ENCODE measurements at places on chromosomes 7 and 10.
A peak's percentile ranks its signal among the peaks of the same experiment; 100 is the strongest.

GRCh38 chr7:26305869-26306665 lies 14.4 kb downstream of the SNX10 start:
- DNase-seq = no peak

DNA sequence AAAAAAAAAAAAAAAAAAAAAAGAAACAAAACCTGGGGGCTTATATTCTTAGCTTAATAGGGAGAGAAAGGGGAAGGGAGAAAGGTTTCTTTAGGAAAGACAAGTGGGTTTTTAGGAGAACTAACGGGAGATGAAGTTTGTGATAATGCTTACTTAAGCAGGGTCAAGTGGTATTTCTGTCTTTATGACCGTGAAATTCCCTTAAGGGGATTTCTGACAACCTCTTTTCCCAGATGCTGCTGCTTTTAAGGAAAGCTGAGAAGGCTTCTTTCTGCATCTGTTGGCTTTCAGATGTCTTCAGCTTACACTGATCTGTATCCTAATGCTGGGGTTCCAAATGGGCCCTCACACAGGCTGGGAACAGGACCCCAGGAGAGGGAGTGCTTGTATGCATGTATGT lies 42.6 kb downstream of the ADAMTS14 start:
- DNase-seq = no peak

DNA sequence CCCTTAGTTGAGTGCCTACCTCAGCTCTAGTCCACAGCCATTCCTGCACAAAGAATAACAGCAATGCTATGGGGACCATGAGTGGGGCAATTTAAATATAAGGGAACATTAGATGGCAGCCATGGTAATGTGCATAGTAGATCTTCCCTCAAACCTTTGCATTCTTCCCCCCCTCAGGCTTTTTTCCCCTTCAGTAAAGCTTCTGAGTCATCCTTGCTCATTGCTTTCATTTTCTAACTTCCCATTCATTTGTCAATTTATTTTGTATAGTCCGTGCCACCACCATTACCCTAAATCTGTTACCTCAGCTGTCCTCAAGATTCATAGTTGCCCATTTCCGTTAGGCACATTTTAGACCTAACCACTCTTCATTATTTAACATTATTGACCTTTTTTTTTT lies 10.7 kb downstream of the HECTD2 start:
- no peak for DNase-seq

DNA sequence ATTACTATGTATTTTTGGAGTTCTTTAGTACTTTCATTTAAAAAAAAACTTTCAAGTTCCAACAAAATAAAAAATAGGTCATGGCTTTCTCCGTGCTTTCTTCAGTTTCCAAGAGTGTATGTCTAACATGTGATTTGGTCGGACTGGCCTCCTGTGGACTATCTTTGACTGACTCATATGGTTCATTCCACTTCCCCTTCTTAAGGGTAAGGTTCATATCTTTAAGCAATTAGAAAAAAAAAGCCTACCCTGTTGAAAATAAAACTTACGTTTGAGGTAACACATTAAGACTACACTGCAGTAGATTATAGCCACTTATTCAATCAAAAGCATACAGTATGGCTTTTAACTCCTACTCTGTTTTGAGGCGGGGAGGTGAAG lies 112.8 kb upstream of the AHR start:
- no peak for DNase-seq

GRCh38 chr7:18521945-18522566 lies 26.5 kb downstream of the HDAC9 start:
- DNase-seq = no peak

- DNase-seq = no peak
Observed at GRCh38 chr7:106472741-106473140, 188.0 kb upstream of the NAMPT start.

DNA sequence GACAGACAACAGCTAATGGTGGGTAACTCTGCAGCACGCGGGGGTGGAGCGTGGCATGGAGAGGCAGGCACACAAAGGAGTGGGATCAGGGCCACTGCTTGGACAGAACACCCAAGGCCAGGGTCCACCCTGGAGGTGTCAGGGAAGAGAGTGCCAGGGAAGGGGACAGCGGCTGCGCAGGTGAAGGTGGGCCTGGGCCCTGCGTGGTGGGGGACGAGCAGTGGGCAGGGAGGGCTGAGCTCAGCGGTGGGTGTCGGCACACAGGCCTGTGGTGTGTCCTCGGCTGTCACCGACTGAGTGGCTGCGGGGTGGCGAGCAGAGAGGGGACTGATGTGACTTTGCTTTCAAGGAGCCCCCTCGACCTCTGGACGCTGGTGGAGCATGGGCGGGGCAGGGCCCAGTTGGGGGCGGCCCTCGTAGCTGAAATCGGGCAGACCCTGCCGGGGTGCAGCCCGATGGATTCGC lies 8.4 kb upstream of the SCART1 start:
- DNase-seq = no peak

GRCh38 chr7:94481279-94481678 lies 28.3 kb upstream of the CASD1 start:
- no peak for DNase-seq

DNA sequence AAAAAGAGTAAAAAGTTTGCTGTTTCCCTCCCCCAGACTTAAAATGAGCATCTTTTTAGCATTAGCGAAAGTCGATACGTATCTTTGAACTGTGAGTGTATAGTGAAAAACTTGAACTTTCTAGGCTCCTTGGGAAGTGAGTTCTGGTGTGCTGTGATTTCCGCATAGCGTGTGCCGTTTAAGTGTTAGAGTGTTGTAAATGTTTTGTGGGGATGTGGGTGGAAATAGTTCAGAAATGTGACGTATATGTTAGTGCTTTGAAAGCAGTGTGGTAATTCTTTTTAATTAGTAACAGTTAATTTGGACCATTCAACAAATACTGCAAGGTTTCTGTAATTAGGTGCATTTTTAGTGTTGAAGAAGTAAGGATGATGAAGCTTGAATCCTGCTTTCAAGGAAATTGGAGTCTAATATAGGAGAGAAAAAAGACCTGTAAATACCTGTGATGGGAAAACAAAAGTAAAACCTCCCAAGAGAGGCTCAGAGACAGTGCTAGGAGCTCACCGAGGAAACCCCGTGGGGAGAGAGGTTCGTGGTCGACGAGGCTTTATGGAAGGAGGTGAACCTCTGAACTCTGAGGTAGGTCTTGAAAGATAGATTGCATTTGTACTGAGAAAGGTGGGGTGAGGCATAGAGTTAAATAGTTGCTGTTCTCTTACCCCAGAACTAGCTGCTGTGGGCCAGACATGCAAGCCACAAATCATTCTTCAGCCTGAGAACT lies 40.8 kb downstream of the RBM33 start:
- DNase-seq = no peak

GRCh38 chr7:92259610-92260247 lies 14.0 kb downstream of the ANKIB1 start:
- DNase-seq = no peak

- no peak for DNase-seq
Observed at GRCh38 chr7:140557809-140558518, 78.7 kb upstream of the MKRN1 start.

DNA sequence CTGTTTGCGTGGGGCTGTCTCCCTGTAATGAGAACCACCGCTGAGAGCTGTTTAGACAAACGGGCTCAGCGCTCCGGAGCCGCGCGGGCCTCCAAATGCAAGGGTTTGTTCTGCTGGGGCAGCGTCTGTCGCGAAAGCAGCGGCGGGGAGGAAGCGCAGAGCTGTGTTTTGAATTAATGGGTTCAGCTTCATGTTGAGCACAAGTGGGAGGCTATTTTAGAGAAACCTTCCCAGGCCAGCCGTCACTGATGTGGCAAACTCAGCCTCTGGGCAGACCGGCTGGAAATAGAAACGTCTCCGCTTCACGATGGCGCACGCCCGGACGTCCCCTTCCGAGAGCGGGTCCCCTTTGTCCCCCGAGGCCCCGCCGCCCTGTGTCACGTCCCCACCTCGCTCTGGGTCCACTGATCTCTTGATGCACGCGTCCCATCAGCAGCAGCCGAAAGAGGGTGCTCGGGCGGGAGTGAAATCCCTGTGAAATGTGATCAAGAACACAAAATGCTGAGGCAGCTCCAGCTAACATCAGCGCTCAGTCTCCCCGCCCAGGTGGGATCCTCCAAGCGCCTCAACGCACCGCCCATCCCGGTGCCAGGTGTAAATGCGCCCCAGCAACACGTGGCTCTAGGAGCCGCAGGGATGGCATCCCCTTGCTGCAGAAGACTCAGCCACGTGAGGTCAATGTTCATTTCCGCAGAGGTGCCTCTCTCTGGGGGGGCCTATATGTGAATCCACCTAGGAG lies 44.9 kb downstream of the BAMBI start:
- DNase-seq = no peak

DNA sequence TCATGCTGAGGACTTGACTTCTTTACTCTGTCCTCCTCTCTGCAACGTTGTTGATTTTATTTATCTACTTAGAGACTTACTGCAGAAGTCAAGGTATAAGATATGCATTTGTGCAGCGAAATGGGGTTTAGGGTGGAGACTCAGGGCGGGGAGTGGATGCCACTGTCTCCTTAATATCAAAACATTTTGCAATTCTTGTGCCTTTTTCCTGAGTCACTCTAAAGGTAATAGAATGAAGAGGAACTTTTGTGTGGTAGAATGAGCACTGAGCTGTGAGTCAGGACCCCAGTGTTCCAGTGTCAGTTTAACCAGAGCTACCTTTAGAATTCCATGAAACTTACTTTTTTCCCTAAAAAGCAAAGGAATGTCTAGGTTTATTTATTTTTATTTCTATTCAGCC lies 78.2 kb downstream of the VTI1A start:
- DNase-seq = no peak

GRCh38 chr7:137934176-137934826 lies 67.6 kb downstream of the CREB3L2 start:
- no peak for DNase-seq

DNA sequence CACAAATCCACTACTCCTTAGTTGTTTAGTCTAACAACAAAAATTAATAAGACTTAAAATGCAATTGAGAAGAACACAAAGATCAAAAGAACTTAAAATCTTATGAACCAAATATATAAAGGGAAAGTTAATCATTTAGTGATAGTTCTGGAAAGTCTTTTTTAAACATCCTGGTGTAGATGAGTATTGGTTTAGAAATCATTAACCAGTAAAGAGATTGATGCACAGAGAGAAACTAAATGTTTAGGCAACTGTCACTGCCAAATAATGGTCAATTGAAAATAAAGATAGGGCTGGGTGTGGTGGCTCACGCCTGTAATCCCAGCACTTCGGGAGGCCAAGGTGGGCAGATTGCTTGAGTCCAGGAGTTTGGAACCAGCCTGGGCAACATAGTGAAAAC lies 44.9 kb downstream of the SP8 start:
- no peak for DNase-seq

DNA sequence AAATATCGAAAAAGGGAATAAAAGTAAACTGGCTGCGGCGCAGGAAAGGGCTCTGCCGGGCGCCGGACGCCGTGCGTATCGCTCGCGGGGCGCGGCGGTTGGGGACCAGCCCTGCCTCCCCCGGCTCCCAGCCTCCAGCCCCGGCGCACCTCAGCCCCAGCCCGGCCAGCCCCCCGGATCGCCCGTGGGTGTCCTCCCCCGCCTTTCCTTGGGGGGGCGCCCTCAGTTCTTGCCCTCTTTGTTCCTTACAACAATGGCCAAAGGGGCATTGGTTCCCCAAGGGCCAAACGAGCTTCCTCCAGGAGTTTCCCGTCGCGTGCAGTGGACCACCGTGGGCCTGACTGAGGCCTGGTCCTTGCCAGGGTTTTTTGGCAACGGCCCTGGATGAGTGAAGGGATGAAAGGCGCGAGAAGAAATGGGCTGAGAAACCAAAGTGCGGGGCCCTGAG lies 1.2 kb downstream of the MACROH2A2 start:
- peak; percentile 7 for DNase-seq

DNA sequence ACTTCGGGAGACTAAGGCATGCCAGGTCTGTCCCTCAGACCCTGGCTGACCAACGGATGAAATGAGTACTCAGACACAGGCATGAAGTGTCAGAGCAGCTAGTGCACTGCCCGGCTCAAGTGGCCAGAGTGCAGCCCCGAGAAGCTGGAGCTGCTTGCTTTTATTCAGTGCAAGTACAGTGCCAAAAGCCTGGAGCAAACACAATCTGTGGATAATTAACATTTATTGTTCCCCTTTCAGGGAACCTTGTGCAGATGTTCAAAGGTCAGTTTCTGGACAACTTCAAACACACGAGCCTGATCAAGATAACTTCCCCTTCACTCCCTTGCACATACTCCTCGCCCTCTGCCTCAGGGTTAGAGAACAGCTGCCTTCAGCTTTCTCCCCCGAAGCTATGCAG lies 7.9 kb upstream of the ATE1 start:
- DNase-seq = no peak

GRCh38 chr7:106205621-106206222 lies 79.1 kb downstream of the NAMPT start:
- DNase-seq = no peak

GRCh38 chr10:63591600-63592379 lies 70.6 kb downstream of the REEP3 start:
- DNase-seq = no peak

- DNase-seq = no peak
Observed at GRCh38 chr7:39741942-39742623, 118.7 kb downstream of the RALA start.

DNA sequence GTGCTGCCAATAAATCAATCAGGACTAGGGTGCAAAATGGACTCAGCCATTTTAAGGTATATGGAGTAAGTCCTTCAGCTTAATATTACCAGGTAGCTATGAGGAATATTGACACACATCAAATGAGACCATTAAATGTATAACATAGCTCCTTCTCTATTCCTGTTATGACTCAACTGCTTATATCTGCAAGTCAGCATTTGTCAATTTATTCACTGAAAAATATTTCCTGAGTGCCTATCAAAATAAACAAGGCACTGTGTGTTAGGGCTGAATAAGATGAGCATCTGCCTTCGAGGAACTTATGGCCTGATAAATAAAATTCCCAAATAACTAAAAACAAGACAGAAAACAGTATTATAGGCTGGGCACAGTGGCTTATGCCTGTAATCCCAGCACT lies 113.8 kb downstream of the CDK6 start:
- DNase-seq = no peak

- no peak for DNase-seq
Observed at GRCh38 chr10:30127120-30127541, 67.7 kb upstream of the JCAD start.

DNA sequence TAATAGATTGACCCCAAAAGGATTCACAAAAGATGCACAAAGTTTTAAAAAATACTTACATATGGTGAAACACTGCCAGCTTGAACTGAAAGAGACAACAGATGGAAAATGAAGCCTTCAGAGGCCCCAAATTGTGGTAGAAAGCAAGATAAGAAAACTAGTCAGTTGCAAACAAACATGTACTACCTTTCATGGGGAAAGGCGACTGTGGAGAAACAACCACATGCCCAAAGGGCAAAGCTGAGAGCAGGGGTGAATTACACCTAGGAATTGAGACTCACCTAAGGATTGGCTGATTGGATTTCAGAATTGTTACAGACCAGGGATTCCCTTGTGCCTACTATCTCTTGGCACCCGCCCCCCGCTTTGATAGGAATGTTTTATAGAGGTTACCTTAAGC lies 13.1 kb downstream of the EPC1 start:
- no peak for DNase-seq

- no peak for DNase-seq
Observed at GRCh38 chr7:121167971-121168370, 160.8 kb upstream of the WNT16 start.

- DNase-seq = no peak
Observed at GRCh38 chr10:71512761-71513539, 116.2 kb downstream of the CDH23 start.

Measured in stimulated activated CD4-positive, alpha-beta T cell treated with anti-CD3 and anti-CD28 coated beads, Interleukin-12 subunit alpha, Interleukin-12 subunit beta, amount 100 ng/mL, for 24 hours (primary cell).